ENCODE measurements at places on chromosomes 16 and 17.

GRCh38 chr16:51390877-51391276 lies 239.8 kb upstream of the SALL1 start:
- no peak for DNase-seq

- no peak for DNase-seq
Observed at GRCh38 chr16:17414421-17414820, 56.3 kb downstream of the XYLT1 start.

GRCh38 chr16:359067-359763 lies 6.7 kb upstream of the AXIN1 start:
- DNase-seq: no peak

DNA sequence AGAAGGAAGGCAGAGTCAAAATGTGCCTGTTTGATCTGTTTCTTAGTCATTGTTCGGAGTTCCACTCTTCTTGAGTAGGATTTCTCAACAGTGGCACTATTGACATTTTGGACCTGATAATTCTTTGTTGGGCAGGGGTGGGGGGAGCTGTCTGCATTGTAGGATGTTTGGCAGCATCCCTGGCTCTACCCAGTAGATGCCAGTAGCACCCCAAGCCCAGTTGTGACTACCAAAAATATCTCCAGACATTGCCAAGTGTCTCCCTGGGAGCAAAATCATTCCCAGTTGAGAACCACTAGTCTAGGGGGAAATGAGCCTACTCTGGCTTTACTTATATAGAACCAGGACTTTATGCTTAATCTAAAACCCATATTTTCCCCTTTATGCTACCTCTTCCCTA lies 1.1 kb upstream of the GFOD2 start:
- DNase-seq: no peak

- no peak for DNase-seq
Observed at GRCh38 chr17:11023639-11024479, 186.0 kb upstream of the PIRT start.

GRCh38 chr17:55426851-55427586 lies 5.4 kb upstream of the MMD start:
- DNase-seq: no peak

- DNase-seq: no peak
Observed at GRCh38 chr16:66477028-66477515, 50.0 kb downstream of the BEAN1 start.

DNA sequence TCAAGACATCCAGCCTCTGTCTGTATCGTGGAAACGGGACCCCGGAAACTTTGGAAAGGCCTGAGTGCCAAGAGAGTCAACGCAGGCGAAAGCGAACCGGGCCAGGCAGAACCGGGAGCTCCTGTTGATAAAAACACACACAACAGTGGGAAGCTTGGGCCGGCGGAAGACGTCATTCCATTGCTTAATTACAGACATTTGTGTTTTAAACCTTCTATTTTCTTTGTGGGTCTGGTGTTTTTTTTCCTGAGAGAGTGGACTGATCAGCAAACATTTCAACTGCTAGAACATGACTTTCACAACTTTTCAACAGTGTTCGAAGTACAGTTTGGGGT lies 878 bp upstream of the RNF157 start:
- DNase-seq: no peak

DNA sequence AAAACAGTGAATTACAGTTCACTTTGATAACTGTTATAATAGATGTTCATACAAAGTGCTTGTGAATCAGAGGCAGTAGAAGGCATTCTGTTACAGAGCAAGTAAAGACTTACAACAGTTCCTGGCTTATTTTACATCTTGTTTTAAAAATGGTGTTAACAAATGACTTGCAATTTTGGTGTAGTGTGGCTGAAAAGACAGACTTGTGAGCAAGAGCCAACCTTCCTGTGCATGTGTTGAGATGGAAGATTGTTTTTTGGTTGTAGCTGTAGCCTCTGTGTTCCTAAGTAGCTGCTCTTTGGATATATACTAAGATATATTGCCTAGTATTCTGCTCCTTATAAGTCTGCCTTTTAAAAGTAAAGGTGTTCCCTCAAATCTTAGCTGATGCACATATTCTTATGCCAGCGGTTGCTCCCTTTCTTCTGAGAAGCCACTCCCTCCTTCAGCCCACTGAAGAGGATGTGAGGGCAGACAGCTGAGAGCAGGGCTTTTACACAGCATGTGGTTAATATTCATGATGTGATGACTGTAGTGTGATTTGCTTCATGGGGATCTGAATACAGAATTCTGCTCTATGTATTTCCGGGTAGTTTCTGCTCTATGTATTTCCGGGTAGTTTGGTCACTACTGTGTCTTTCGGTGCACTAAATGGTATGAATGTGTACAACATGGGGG lies 182.3 kb downstream of the PHKB start:
- DNase-seq: no peak

GRCh38 chr16:24668481-24669061 lies 60.9 kb upstream of the TNRC6A start:
- peak; percentile 92 for DNase-seq

GRCh38 chr17:65403626-65404025 lies 157.8 kb downstream of the AXIN2 start:
- no peak for DNase-seq

DNA sequence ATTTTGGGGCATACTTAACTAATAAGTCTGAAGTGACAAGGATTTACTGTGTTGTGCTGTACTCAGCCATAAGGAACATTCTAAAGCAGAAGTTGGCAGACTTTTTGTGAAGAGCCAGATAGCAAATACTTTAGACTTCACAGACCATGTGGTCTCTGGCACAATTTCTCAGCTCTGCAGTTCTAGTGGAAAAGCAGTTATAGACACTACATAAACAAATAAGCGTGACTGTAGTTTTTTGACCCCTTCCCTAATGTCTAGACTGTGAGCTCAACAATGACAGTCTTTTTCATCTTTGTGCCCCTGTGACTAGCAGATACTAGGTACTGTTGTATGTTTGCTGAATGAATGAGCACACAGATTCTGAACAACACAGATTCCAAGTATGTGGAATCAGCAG lies 4.9 kb downstream of the RPAIN start:
- DNase-seq: no peak

- DNase-seq: no peak
Observed at GRCh38 chr17:58403311-58403710, 14.0 kb downstream of the RNF43 start.

DNA sequence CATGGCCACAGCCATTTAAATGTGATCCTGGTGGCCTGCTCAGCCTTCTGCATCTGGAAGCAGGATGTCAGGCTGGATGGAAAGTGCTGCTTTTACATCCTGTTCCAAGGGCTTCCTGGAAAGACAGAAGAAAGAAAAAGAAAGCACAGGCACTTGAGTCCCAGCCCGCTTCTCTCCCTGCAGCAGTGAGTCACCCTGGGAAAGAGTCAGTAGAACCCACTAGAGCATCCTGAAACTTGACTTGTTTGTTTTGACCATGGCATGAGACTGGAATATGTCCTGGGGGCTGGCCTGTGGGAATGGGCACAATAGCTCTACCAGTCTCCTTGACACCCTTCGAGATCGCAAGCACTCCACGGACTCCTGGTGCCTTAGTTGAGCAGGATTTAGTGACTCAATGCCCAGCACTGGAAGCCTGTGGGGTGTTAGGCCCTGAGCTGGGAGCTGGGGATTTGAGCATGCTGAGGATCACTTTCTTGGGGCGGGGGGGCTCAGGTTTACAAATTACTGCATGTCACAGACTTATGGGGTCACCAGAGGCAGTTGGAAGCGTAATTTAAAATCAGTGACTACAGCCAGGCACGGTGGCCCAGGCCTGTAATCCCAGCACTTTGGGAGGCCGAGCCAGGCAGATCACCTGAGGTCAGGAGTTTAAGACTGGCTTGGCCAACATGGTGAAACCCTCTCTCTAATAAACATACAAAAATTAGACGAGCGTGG lies 22.1 kb upstream of the GNA13 start:
- no peak for DNase-seq

DNA sequence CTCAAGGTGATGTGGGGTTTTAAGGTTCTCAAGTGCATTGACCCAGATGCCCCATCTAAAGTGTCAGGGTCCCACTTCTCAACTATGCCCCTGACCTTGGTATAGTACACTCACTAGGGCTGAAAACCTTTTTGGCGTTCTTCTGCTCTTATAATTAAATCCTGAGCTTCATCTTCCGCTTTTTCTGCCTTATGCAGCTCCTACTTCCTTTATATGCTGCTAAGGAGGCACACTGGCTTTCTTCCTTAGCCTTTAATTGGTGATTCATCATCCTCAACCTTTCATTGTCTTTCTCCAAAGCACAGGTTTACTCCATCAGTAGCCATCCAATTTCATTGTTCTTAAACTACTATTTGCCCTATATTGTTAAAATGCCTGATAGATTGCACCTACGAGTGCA lies 5.3 kb upstream of the NF1 start:
- DNase-seq: no peak

- no peak for DNase-seq
Observed at GRCh38 chr16:3729161-3730112, 12.1 kb upstream of the TRAP1 start.

- peak; percentile 62 for DNase-seq
Observed at GRCh38 chr17:27677191-27677590, 46.2 kb downstream of the LGALS9 start.

GRCh38 chr17:45893725-45894021 lies 681 bp upstream of the MAPT start:
- no peak for DNase-seq

- DNase-seq: no peak
Observed at GRCh38 chr16:85396879-85397871, 215.9 kb upstream of the GSE1 start.

DNA sequence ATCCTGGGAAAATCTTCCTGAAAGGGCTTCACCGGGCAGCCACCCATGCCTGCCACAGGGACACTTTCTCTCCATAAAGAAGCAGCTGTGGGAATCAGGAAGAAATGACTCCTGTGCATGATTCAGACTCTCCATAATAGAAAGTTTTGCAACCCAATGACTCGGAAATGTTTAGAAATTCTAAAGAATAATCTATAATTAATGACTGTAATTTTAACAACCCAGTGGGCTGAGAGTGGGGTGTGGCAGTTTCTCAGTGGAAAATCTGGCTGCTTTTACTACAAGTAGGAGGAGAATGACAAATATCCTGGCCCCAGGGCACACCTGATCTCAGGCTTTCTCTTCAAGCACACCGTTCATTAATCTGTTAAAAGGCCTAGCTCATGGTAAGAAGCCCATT lies 25.7 kb downstream of the IRF8 start:
- DNase-seq: no peak

GRCh38 chr16:65271996-65272395 lies 150.1 kb upstream of the CDH11 start:
- DNase-seq: no peak

DNA sequence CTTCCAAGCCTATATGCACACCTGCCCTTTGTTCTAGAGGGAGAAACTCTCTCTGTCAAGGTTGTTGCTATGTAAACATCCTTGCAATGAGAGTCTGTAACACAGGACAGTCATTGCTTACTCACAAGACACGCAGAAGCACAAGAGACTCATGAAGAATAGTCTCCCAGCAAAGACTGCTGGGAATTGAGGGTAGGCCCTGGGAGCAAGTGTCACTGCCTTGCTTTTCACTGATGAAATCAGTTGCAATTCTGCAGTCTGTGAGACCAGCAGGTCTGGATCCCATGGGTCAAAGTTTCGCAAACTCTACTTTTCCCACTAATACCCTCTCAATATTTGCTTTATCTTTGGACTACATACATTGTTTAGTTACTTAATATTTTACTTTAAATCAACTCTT lies 177.4 kb downstream of the FTO start:
- no peak for DNase-seq

- DNase-seq: no peak
Observed at GRCh38 chr16:72902206-72902605, 145.7 kb downstream of the ZFHX3 start.

- no peak for DNase-seq
Observed at GRCh38 chr17:48409607-48410006, 20.4 kb downstream of the SKAP1 start.

- DNase-seq: no peak
Observed at GRCh38 chr17:39208893-39209292, 8.8 kb downstream of the RPL19 start.

DNA sequence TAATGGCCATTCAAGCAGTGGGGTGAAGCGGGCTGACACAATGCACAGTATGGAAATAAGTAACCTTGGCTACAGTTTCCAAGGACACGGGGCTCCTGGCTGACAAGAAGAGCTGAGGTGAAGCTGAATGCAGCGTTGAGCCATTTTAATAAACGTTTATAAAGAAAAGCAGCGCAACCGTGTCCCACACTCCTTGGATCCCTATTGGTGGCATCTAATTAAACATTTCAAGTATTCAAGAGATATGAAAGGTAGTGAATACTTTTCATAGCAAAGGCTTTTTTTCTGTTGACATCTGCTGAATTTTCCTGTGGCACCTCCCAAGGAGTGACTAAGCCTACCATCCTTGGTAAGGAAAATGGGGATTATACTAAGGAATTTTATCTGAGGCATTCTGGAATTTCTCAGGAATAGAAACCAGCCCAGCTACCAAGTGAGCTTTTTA lies 26.5 kb downstream of the DUSP14 start:
- DNase-seq: no peak

GRCh38 chr16:27627136-27627535 lies 77.2 kb downstream of the KATNIP start:
- no peak for DNase-seq

DNA sequence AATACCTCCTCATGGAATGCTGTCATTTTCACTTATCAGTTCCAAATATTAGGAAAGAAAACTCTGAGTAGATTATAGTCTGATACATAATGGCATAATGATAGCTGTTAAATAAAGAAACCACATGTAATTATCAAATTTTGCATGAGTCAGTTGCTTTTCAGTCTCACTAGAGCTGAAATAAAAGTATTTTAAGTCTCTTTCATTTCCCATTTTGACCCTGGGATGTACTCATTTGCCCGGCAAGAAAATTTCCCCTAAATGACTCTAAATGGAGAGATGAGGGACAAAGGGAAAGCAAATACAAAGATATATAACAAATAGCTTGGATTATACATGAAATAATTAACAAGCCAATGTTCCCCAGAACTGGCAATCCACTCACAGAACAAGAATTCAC lies 47.9 kb upstream of the CPHXL start:
- DNase-seq: no peak

DNA sequence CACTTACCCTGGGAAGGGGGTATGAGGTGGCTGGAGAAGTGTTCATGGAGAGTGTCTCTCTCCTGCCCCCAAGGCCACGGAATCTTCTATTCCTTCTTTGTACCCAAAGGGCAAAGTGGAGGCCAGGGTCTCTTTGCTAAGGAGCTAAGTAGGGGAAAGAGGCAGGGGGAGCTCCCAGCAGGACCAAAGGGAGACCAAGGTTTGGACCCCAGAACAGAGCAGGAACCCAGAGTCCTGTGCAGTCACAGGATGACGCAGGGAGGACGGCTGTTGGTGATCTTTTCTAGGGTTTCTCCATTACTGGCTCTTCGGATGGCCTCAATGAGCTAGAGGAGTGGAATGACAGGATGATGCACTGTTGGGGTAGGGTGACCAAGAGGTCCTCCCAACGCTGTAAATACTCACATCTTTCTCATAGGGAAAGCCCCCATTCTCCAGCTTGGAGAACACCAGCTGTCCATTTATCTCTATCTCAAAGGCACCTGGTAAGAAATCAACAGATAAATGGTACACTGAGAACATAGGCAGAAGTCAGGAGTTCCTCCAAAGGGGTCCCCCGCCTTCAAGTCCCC lies 966 bp downstream of the MIEN1 start:
- DNase-seq: no peak

DNA sequence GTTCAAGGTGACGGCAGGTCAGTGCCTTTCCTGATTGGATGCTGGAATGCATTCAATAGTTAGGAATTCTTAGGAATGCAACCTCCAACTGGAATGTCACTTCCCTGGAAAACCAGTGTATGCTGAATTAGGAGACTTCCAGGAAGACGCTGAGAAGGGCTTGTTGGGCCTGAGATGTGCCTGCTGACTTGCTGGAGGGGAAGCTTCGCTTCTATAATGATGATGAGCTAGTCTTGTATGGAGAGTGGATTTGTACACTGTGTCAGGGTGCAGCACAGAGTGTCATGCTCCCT lies 45.6 kb downstream of the SMPD3 start:
- no peak for DNase-seq

Measured in vagina (tissue), 2 donors.